ENCODE measurements at places on chromosomes 7 and 10.
A peak's percentile ranks its signal among the peaks of the same experiment; 100 is the strongest.

- no peak for DNase-seq
Observed at GRCh38 chr7:86644282-86645224, 844 bp downstream of the GRM3 start.

GRCh38 chr10:80633910-80634309 is 96.2 kb downstream of the SH2D4B start:
- no peak for DNase-seq

GRCh38 chr10:29841724-29842649 is 207.2 kb upstream of the SVIL start:
- no peak for DNase-seq

DNA sequence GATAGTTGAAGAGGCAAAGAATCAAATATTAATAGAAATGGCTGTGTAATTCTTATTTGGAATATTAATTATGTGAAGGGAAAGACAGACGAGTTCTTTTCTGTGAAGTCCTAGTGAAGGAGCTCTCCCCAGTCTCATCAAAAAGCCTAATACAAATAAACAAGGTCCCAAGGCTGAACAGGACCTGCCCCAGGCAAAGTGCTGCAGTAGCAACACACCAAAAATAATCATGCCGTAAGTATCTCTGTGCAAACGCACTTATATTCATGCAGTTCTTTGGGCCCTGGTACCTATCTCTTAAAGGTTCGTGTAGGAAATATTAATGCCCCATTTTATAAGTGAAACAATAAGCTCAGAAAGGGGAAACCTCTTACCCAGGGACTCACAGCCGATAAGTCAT is 12.2 kb upstream of the CHST15 start:
- DNase-seq, result no peak

- DNase-seq, result no peak
Observed at GRCh38 chr7:106289848-106290247, 5.1 kb upstream of the NAMPT start.

DNA sequence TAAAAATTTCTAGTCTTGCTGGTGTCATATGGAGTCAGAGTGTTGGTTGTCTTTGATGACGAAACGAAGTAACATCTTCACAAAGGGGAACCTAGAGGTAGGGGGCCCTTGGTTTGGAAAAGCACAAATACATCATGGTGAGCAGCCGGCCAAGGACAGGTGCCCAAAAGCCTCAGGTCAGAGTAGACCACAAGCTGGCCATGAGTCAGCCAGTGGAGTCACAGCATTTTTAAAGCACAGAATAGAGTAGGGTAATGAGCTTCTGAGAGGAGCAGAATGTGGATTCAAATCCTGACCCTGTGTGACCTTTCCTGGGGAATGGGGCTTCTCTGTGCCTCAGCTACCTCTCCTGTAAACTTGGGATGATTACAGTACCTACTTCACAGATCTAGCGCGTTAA is 5.3 kb downstream of the CAMK2B start:
- DNase-seq, result no peak

- DNase-seq, result no peak
Observed at GRCh38 chr10:128438417-128439063, 312.3 kb upstream of the MKI67 start.

GRCh38 chr10:11934262-11934661 is 108.3 kb downstream of the UPF2 start:
- DNase-seq, result no peak

- DNase-seq, result no peak
Observed at GRCh38 chr10:77898323-77899079, 28.1 kb downstream of the DLG5 start.

- no peak for DNase-seq
Observed at GRCh38 chr7:46741938-46742540, 821.0 kb upstream of the IGFBP3 start.

DNA sequence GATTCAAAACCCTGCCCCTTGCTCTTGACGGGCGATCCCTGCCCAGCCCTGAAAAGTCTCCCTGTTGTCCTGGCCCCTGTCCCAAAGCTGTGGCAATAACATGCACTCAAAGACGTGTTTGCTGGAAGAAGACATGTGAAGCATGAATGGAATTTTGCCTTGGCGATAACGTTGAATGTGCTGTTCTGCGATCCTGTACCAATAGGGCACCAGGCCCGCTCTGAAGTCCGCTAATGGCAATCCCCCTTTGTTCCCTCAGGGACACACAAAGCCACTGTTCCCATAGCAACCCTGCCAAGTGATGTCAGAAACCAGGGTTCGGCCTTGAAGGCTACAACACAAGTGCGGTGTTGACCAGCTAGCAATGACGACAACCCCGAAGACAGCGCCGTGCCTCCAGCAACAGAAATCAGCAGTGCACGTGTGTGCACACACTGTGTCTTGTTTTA is 284.6 kb downstream of the KLF6 start:
- DNase-seq, result no peak

GRCh38 chr10:98664329-98665042 is 217.8 kb upstream of the HPS1 start:
- no peak for DNase-seq

DNA sequence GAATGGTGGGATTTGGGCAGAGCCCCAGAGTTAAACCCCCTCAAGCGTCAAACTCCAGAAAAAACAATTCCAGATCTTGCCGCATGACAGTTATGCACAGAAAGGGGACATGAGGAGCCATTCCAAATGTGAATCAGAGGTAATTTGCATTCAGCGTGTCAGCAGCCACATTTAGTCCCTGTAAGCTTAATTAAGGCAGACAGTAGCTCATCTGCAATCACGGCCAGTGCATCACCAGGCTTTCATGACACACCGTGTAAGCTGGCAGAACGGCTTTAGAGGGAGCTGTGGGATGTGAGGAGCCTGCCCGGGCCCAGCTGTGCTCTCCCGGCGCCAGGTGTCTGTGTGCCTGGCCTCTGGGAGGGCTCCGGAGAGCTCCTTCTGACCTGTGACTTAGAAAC is 18.7 kb upstream of the PRKAG2 start:
- no peak for DNase-seq

DNA sequence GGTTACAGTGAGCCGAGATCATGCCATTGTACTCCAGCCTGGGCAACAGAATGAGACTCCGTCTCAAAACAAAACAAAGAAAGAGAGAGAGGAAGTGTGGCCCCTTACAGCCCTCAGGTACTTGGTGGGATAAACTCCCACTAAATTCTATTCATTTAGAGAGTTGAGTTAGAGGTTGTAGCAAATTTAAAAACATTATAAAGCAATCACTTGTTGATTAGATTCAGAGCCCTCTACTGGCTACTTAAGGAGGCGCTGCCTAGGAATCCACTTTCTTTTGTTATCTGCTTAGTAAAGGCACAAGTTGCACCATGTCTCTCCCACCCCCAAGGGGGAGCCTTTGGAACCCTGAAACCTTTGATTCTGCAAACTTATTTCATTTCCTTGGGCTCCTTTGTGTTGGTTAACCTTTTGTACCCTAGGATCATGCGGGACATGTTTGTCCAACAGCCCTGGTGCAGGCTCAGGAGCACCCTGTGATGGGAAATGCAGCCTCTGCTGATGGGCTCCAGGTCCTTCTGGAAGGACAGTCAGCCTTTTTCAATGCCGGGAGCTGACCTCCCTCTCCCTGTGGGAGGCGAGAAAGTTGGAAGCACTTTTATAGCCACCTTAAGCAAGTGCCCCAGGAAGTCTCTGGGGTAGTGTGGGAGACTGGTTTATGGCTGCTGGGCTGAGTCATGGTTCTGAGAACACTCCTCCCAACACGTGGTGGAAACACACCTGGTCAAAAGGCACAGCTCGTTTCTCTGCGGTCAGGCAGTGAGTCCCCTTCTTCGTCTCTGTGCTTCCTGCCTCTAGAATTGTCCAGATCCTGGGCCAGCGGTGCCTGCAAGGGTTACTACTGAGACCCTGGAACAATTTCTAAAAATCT is 2.3 kb downstream of the HKDC1 start:
- peak; percentile 65 for DNase-seq

Measured in activated naive CD4-positive, alpha-beta T cell treated with anti-CD3 and anti-CD28 coated beads, Interleukin-2, amount 50 U/mL, for 16 hours (primary cell).